ENCODE measurements at places on chromosomes 5 and 9.

DNA sequence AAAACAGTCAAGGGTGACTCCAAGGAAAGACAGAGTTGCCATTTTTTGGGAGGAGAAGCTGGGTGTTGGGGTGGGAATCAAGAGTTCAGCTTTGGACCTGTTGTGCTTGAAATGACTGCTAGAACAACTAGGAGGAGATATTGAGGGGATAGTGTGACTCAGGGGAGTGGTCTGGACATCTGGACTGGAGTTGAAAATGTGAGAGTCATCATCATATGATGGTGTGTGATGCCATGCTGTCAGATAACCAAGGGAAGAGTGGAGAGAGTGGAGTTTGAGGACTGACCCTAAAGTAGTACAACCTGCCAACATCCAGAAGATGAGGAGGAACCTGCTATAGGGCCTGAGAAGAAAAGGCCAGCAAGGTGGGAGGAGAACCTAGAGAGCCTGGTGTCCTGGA, 199.7 kb downstream of the ARHGEF28 start:
- DNase-seq: no peak

GRCh38 chr9:108296056-108296455, 559.7 kb downstream of the ACTL7B start:
- no peak for DNase-seq

DNA sequence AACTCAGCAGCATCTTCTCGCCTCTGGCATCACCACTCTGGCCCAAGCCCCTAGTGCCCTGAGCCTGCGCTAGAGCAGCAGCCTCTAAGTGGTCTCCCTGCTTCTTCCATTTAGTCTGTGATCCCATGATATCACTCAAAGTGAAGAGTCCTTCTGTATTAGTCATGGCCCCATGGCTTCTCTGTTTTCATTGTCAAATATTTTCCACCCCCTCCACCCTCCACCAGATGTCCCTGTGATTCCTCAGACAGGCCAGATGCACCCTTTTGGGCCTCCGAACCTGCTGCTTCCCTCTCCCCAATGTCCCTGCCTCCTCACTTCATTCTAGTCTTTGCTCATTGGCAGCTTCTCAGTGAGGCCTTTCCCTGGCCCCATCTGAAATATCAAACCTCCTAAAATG, 299.2 kb downstream of the SPOCK1 start:
- DNase-seq: no peak

GRCh38 chr5:157214415-157214814, 33.8 kb downstream of the ITK start:
- no peak for DNase-seq

DNA sequence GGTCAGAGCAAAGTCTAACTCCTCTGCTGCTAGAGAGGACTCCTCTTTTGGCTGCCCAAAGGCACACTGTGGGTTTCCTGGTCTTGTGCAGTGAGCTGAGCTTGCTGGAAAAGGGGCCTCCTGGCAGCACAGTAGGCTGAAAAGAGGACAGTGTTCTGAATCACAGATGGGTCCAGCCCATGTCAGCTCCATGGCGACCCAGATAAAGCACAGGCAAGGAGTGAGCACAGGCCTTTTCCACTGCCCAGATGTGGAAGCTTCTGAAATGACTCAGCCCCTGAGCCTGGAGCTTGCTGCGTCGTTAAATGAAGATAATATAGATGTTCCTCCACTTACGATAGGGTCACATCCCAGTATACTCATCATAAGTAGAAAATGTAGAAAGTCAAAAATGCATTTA, 8.1 kb downstream of the CCDC180 start:
- no peak for DNase-seq

DNA sequence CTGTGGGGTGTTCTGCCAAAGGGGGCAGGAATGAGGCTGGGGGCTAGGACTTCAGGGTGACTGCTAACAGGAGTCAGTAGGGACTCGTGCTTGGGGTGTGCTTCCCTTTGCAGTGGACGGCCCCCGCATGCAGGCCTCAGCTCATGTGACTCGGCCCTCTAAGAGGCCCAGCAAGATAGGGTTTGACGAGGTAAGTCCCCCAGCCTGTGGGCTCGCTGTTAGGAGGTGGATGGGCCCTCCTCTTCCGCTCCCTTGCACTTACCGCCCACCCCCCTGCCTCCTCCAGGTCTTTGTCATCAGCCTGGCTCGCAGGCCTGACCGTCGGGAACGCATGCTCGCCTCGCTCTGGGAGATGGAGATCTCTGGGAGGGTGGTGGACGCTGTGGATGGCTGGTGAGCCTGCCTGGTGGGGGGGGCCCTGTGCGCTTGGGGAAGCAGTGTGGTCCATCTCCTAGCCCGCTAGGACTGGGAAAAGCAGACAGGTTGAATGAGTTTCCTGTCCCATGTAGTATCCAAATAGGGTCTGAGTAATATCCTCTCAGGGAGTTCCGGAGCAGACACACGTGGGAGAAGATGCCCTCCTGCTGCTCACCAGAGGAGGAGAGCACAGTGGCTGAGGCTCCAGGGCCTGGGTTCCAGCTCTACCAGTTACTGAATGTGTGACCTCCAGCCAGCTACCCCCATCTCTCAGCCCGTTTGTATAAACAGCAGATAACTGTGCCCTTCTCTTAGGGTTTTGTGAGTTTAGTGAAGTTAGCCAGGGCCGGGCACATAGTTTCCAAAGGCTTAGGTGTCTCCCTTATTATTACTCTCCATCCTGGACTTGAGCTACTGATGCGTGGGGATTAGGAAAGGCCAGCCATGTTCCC, 8.2 kb downstream of the CERCAM start:
- no peak for DNase-seq

GRCh38 chr9:128908372-128908771, 12.4 kb upstream of the PHYHD1 start:
- no peak for DNase-seq

GRCh38 chr5:111901296-111901695, 144.3 kb upstream of the NREP start:
- DNase-seq: no peak

DNA sequence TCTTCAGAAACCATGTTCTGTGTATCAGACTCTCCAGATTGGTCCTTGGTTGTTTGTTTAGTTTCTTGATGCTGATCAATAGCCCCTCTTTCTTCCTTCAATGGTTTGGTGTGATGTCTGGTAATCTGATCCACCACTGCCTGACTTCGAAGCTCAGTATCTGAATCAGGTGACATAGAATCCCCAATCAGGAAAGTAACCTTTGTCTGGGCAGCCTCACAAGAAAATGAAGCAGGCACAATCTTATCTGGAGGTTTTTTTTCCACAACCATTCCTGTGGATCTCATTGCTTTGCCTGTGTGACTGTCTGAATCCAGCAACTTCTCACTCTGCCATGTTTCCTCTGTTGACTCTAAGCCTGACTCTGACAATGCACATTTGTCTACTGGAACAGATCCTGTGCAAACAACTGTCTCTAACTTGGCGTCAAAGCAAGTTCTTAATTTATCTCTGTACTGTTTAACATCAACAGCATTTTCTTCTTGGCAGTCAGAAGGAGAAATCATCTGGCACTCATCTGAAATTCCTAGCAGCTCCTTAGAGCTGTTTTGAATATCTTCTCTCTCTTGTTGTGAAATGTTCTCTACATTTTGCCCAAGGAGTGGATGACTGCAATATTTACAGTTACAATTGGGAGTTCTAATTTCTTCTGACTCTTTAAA, 37.1 kb upstream of the RAPGEF6 start:
- DNase-seq: no peak

DNA sequence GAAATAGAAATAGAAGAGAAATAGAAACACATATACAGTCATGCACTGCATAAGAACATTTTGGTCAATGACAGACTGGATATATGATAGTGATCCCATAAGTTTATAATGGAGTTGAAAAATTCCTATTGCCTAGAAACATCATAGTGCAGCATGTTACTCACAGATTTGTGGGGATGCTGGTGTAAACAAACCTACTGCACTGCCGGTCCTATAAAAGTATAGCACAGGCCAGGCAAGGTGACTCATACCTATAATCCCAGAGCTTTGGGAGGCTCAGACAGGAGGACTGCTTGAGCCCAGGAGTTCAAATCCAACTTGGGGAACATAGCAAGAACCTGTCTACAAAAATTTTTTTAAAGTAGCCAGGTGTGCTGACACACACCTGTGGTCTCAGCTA, 240.6 kb upstream of the MAP3K1 start:
- DNase-seq: no peak

DNA sequence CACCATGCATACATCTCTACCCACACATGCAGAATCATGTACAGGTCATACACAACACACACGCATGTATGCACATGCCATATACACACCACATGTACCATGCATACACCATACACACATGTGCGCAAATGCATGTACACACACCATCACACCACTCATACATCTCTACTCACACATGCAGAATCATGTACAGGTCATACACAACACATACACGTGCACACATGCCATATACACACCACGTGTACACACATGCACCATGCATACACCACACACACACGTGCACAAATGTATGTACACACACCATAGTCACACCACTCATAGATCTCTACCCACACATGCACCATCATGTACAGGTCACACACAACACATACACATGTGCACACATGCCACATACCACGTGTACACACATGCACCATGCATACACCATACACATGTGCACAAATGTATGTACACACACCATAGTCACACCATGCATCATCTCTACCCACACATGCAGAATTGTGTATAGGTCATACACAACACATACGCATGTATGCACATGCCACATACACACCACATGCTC, 14.0 kb downstream of the GRIN1 start:
- DNase-seq: no peak

GRCh38 chr9:12464910-12465512, 228.2 kb upstream of the TYRP1 start:
- no peak for DNase-seq

- DNase-seq: no peak
These were observed 210.6 kb upstream of the ADAMTSL1 start for GRCh38 chr9:18263377-18263776.

DNA sequence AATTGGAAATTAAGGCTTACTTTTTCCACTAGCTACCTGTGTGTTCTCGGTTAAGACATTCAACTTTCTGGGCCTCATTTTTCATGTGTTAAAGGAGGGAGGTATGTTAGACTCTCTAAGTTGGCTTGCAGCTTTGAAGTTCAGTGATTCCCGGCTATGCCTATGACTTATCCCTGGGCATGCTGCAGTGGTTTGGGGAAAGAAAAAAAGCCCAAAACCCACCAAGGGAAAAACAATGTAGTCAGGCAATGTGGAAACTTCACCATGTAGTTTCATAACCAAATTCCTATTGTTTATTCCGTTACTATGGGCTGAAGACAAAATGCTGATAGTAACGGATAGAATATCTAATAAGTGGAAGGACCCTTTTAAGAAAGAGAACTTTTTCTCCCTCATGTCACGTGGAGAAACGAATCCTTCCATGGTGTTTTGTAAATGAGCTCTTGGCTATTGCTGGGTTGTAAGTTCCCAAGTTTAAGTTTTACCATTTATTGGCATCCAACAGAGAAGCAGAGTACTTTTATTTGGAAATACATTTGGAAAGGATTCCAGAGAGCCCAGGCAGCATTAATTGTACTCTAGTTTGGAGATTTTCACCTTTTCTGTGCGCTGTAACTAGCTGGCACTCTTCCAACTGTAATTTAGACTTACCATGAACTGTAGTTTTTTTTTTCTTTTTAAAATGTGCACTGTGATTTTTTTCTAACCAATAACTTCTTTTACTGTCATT, 84.9 kb upstream of the MPDZ start:
- no peak for DNase-seq

- DNase-seq: no peak
These were observed 244.1 kb downstream of the KIAA0825 start for GRCh38 chr5:94374336-94374735.

DNA sequence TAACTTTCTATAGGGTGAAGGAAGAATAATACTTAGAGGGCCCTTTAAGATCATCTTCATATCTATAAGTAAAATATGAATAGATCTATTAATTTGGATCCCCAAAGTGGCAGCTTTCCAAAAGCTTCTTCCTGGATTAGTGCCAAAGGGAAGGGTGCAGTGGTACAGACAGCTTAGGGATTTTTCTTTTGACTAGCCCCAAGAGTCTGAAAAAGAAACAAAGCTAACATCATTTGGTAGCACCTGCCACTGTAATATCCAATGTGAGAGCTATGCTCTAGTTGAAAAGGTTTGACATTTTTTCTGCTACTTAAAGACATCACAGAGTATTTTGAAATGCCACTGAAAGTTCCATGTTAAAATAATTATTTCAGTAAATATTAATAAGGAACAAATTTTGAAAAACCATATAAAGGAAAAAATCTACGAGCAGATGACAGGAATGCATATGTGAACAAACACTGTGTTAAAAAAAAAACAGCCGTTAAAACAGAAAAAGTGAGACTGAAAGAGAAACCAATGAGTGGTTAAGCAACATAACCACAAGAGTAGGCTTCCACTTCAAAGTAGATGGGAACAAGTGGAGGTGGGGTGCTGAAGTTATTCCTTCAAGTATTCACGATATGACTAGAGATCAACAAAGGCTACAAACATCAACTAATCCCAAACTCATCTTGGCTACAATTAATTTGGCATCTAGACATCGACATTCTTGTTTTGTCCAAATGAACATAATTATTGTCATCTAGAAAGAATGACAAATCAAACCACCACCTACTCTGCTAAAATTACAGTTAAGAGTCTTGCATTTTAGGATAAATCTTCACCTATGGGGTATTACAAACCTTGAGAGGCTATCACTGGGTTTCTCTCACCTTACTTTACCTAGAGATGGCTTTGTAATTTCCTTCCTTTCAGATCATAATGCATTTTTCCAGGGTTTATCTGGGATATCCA, 137.5 kb downstream of the CPLANE1 start:
- no peak for DNase-seq

DNA sequence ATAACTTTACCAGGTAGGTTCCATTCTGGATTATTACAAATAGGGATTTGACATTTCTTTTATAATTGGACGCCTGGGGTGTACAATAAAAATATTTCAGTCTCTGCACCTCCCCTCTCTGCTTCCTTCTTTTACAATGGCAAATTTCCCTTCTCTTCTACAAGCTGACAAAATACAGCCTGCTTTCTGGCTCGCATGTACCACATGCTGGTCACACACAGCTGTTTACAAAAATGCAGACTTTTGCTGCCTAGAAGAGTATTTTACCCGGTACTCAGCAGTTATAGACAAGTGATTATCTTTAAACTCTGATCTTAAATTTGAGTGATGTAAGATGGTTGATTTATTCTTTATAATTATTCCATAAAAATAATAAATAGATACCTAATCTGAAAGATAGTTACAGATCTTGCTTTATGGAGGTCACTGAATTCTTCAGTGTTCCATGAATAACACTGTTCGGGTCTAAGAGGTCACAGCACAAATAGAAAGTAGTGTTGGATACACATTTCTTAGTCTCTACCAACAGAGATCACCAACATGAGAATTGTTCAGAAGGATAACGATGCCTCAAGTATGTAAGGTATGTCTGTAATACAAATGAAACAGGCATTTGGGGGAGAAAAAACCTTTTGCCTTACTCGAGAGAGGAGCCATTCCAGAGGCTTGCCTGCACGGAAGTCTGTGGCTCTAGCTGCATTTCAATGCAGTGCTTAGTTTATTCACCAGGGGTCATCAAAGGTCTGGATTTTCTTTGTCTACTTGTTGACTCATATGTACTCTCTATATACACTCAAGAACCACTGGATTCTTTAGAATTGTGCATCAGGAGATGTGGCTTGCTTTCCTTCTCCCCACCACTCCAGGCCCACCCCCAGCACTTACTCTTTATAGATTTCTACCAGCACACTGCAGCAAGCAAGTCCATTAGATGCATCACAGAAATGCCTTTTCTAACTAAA, 206.6 kb upstream of the RFX3 start:
- no peak for DNase-seq

GRCh38 chr5:80125962-80126480, 90.9 kb downstream of the THBS4 start:
- no peak for DNase-seq

- no peak for DNase-seq
These were observed 34.8 kb upstream of the AGXT2 start for GRCh38 chr5:35082530-35082929.

- DNase-seq: no peak
These were observed 233.2 kb downstream of the FBXL17 start for GRCh38 chr5:108148715-108149139.

All from activated CD4-positive, CD25-positive, alpha-beta regulatory T cell treated with anti-CD3 and anti-CD28 coated beads, Interleukin-2, amount 50 U/mL, for 72 hours (primary cell).